ENCODE measurements at places on chromosomes 5 and 9. TPM values are rescaled to one million over a fixed set of nuclear protein-coding genes. Genes with fewer than 3 reads are reported as not detected.
A peak's percentile ranks its signal among the peaks of the same experiment; 100 is the strongest.

ZNG1C gene
- total RNA-seq, result 7.1 TPM

GRCh38 chr9:123372766-123373446 lies 16.9 kb downstream of the CRB2 start:
- no peak for DNase-seq

GRCh38 chr9:127915325-127915752 lies 1.5 kb downstream of the ST6GALNAC4 start:
- DNase-seq, result no peak

DNA sequence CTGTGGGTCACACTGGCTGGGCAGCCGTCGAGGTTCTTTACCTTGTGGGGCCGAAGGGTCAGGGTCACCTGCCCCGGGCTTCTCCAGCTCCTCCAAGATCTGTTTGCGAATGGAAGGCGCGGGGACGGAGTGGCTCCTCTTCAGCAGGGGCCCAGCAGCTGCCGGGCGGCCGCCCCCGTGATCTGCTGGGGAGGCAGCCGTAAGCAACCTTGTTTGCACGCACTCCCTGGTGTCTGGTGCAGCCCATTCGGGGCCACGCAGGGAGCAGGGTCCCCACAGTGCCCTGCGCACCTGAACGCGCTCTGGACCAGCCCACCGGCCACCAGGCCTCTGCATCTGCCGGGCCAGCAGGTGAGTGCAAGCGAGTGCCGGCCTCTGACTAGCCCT lies 34.9 kb downstream of the PNPLA7 start:
- no peak for DNase-seq

CERCAM gene
- total RNA-seq, result 10.6 TPM

DNA sequence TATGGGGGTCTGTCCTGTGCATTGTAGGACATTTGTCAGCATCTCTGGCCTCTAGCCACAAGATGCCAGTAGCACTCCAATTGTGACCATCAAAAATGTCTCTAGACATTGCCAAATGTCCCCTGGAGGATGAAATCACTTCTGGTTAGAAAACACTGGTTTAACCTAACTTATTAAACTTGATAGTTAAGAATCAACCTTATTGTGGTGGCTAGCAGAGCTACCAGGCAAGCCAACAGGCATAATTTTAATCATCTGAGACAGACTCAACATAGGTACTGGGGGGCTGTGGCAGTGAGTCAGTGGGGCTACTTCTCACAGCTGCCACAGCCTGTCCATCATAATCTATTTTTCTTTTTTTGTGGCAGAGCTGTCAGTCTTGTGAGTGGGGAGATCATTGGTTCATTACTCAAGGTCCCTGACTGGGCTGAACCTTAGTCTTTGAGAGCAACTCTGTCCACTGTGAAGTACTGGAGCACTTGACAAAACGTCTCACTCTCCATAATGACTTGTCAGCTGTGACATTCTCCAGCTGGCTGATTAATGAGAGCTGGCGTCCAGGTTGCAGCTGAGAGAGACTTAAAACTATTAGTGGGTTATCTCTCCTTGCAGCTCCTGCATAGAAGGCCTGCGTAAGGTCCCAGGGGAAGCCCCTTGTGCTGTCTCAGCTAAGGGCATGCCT lies 107.9 kb downstream of the DCP2 start:
- DNase-seq, result no peak

DNA sequence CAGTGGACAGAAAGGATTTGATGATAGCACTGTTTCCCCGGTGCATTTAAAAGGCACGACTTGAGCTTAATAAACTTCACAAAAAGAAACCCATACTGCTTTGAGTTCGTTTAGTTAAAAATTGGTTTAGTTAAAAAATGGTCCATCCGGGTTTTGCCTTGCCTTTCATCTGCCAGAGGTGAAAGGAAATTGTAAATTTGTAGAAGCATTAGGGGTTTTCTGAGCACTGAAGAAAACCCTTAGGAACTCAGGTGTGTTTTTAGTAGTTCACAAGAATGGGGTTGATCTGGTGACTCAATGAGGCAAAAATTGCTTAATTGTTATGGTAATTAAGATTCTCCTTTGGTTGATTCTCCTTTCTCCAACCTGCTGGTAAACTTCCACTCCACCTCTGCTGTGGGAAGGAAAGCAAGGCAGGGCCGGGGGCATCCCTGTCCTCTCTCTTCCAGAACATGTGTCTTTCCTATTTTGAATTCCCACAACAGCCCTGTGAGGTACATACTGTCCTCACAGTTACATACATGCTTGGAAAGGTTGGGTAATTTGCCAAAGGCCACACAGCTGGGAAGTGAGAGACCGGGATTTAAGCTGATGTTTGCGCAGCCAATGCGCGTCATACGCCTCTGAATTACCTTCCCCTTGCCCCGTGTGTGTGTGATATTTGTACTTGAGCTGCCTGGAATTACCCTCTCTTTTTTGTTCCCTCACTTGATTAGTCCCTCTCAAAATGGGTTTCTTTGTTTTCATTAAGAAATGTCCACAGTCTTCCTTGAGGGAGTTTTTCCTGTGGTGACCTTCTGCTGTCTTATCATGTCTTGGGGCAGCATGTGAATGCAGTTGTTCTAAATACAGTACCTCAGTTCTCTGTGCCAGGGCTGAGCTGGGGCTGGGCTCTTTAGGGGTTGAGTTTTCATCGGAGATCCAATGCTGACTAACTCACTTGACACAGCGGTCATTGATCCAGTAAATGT lies 94.4 kb downstream of the ARHGAP26 start:
- DNase-seq, result no peak

FRRS1L gene
- total RNA-seq, result not detected

- DNase-seq, result no peak
Measured at GRCh38 chr9:91131433-91131839, 230.3 kb downstream of the AUH start.

- DNase-seq, result no peak
Measured at GRCh38 chr5:157607371-157608161, 32.0 kb upstream of the ADAM19 start.

- peak; percentile 30 for DNase-seq
Measured at GRCh38 chr5:151684690-151685361, 1.9 kb downstream of the SPARC start.

NR4A3 gene
- total RNA-seq, result not detected

DNA sequence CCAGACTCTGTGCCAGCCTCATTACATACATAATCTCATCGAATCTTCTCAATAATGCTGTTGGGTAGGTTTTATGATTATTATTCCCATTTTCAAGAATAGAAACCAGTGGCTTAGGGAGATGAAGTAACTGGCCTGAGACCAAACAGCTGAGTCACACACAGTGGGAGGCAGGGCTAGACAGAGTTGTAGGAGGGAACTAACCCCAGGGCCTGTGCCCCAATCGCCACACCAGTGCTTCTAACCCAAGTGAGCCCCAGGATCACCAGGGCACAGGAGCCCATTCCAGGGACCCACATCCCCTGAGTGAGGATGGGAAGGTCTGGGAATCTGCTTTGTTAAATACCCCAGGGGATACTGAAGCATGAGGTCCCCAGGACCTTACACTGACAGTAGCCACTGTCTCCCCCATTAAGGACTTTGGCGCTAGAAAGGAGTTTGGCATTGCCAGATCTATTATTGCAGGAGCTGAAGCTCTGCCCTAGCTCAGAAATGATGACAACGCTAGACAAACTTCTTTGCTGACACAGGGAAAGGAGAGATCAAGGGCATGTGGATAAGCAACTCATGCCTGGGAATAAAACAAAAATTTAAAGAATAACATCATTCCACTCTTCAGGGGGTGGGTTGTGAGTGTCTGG lies 63.8 kb upstream of the PPARGC1B start:
- no peak for DNase-seq

DNA sequence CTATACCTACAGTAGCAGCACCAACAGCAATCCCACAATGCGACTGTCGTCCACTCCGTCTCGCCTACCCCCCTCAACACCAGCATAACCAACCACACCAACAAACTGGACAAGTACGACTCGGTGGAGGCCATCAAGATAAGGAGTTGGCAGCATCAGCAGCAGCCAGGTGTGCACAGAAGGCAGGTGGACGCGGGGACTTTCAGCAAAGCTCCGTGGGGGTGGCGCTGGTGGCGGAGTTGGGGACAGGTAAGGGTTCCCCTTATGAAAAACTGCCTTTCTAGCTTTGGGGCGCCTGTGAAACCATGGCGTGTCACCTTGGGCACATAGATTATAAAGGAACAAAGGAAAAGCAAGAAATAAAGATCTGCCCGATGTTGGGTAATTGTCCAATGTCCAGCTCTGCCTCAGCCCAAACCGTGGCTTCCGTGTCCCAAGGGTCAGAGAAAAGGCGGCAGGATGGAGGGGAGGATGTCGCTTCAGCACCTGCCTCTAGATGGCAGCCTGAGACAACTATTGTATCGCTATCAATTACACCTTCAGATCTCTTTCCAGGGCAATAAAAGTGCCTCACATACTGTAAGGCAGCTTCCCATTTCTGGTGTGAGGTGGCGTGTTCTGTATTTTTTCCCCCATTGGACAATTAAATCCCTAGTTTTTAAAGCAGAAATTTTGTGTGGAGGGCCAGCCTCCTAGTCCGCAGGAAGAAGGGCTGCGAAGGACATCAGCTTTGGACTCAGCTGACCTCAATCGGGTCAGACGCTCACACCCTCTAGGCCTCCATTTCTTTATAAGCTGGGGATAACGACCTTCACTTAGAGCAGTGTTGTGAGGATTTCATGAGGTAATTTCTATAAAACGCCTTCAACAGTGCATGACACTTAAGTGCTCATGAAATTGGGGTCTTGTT lies 58.8 kb downstream of the MTRR start:
- peak; percentile 74 for DNase-seq

NCS1 gene
- total RNA-seq, result 44.9 TPM

DNA sequence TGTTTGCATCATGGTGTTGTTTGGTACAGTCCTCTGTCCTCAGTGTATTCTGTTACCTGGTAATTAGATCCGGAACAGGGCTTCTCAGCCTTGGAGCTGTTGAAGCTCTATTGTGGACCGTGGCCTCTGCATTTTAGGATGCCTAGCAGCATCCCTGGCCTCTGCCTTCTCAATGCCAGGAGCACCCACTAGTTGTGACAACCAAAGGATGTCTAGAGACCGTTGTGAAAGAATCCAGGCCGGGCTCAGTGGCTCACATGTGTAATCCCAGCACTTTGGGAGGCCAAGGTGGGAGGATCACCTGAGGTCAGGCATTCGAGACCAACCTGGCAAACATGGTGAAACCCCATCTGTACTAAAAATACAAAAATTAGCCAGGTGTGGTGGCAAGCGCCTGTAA lies 159.6 kb downstream of the CACNA1B start:
- DNase-seq, result no peak

DNA sequence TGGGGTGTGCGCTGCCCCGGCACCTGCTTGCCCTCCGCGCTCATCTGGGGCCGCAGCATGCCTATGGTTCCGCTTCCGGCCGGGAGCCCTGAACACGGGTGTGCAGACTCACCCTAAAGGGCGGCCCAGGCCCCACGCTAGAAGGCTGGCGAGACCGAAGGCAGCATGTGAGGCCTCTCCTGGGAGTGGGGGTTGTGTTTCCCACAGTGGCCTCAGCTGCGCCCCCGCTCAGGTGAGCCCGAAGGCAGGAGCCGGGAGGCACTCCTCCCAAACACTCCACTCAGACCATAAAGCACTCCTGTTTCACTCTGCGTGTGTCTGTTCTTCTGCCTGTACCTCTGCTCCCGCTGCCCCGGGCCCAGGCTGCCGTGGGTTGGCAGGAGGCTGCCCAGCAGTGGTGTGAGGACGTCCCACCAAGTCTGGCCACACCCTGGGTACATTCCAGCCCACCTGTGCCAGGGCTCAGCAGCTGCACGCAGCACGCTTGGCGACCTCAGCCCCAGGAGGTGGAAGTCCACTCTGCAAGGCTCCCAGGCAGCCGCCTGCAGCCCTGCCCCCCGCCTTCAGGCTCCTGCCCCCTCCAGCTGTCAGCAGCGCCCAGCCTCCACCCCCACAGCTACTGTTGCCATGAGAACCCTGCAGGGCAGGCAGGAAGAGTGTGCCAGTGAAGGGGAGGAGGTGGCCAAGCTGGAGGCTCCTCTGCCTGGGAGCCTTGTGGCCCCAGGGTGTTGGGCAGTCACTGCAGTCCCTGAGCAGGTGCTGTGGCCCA lies 1.2 kb upstream of the AJM1 start:
- DNase-seq, result peak; percentile 76

DNA sequence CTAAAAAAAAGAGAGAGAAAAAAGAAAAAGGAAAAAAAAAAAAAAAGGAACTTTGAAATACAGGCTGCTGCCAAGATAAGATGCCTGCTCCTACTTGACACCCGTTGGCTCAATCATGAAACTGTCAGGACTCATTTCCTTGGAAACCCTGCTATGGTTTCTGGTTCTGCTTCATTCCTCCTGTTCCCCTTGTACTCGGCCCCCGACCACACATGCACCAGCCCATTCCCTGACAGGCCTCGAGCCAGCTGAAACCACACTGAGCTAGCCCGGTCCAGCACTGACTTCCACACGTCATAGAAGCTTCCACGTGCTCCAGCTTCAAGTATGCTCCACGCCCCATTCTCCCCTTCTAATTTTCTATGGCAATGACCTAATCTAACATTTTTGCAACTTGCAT lies 93.2 kb downstream of the MYO10 start:
- no peak for DNase-seq

DNA sequence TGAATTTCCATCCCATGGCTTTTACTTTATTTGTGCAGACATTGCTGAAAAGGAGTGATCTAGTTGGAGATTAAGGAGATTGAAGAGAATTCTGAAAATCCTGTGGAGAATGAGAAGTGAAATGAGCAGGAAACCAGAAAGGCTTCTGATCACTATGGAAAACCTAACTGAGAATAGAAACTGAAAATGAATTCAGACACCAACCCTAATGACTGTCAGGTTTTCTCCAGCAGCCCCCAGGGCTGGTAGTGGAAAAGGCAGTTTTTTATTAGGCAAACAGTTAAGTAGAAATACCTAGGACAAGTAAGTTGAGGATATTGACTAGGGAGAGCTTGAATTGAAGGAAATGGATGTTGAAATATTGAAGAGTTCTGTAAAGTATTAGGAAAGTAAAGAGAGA lies 14.7 kb upstream of the ARRDC3 start:
- no peak for DNase-seq

SAPCD2 gene
- 63.5 TPM for total RNA-seq

DNA sequence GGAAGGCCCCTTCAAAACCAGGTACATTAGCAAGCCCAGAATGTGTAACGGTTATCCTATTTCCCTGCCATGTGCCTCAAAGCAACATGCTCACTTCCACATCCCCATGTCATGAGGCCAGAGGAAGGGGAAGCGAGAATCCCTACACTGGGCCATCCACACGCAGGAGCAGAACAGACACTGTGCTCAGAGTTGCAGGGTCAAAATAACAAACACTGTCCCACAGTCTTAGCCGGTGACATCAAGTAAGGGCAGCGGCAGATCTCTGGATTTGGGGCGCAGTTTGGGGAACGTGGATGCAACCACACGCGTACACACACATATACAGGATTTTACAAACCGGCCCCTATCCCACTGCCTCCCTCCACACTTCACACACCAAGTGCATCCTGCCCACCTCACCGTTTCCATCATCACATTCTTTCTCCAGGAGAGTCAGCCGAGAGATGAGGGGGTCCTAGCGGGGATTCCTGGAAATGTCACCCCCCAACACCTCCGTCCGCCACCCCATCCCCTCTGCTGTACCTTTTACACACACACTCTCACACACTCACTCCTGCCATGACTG lies 776 bp downstream of the APBA1 start:
- peak; percentile 75 for DNase-seq
